Effector CD4-positive, alpha-beta T cell (primary cell): ENCODE measurements at places on chromosomes 6 and 20.

DNA sequence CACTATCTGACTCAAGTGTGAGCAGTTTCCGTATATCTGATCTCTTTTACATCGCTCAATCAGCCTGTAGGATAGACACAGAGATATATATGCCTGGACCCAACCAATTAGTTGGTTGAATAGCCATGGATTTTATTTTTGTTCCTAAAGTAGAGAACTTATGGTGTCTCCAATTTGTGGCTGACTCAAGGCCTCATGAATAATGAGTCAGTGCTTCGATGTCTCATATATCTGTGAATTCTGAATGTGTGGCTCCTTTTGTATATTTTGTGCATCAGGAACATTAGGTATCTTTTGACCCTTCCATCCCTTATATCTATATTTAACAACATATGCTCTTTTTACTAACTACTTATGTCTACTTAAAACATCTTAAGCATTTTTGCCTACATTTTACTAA lies 64.5 kb downstream of the OR2B2 start:
- no peak for DNase-seq

GRCh38 chr6:136464874-136465273 lies 85.3 kb downstream of the MAP7 start:
- DNase-seq: no peak

DNA sequence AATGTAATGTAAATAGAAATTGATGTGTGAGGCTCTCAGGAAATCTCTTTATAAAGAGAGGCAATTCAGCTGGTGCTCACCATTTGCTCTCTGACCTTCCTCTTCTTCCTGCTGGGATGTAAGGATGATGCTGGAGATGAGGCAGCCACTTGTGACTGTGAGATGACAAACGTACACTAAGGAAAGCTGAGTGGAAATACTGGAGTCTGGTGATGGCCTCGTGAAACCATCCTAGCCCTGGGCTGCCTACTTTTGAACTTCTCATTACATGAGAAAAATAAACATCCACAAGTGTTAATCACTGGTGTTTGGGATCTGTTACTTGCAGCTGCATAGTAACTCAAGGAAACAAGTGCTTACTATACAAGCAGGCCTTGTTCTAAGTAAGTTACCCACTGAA lies 114.9 kb upstream of the NHSL1 start:
- DNase-seq: no peak

DNA sequence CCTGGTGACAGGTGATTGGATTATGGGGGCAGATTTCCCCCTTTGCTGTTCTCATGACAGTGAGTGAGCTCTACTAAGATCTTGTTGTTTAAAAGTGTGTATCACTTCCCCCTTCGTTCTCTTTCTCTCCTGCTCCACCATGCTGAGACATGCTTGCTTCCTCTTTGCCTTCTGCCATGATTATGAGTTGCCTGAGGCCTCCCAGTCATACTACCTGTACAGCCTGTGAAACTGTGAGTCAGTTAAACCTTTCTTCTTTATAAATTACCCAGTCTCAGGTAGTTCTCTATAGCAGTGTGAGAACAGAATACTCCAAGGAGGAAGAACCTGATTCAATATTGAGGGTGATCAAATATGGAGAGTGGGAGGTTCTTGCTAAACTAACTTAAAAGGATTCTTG lies 724.9 kb downstream of the DOK5 start:
- DNase-seq: no peak

DNA sequence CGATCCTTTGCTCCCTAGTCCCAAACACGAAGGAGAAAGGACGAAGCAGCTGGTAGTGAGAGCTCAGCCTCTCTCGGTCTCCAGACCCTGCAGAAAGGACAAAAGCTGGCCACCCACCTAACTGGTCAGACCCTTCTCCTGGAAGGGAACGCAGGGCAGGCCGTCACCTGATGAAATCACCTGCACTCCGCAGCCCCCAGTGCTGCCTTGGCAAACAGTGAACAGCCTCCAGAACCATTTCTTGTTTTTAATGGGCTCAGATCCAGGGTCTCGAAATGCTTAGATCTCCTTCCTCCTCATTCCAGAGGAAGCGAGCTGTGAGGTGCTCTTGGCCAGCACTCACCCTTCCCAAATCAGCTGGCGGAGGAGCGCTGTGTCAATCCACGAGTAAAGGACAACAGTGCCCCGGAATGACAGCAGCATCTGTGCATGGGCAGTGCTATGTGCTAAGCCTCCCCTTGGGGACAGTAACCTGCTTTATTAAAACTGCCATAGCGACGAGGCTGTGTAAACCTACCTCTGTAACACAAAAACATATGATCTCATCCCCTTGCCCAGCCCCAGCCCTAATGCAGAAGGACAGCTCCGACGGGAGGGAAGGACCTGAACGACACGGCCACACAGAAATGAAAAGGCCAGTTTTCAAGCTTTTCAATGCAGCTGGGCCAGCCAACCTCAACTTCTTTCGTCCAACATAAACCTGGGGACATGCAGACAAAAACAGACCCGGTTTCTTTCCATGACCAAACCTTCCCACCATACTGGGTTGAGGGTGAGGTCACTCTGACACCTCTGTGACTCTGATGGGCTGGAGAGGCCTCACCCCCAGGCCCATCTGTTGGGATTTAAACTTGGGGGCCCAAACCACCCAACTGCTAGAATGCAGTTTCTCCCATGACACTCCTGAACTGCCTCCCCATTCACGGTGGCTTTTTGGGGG lies 43.3 kb downstream of the SULF2 start:
- no peak for DNase-seq

DNA sequence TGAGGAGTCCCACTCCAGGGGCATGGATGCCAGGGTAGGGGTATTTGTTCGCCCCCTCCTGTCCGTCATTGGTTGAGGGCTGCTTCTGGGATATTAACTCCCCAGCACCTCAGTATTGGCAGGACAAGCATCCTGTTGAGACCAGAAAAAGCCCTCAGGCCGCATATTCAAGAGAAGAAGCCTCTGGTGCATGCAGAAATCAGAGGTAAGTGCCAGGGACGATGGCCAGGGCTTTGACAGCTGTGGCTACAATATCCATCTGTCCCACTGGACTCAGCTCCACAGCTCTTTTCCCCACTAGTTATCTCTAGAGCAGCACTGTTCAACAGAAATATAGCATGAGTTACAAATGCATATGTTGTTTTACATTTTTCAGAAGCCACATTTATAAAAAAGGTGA lies 651.3 kb downstream of the KIF16B start:
- no peak for DNase-seq

- no peak for DNase-seq
Observed at GRCh38 chr20:57584768-57585461, 24.0 kb downstream of the PCK1 start.

GRCh38 chr20:12575352-12576095 lies 433.2 kb upstream of the SPTLC3 start:
- no peak for DNase-seq

GRCh38 chr6:127110712-127111111 lies 7.8 kb upstream of the RSPO3 start:
- DNase-seq: no peak

DNA sequence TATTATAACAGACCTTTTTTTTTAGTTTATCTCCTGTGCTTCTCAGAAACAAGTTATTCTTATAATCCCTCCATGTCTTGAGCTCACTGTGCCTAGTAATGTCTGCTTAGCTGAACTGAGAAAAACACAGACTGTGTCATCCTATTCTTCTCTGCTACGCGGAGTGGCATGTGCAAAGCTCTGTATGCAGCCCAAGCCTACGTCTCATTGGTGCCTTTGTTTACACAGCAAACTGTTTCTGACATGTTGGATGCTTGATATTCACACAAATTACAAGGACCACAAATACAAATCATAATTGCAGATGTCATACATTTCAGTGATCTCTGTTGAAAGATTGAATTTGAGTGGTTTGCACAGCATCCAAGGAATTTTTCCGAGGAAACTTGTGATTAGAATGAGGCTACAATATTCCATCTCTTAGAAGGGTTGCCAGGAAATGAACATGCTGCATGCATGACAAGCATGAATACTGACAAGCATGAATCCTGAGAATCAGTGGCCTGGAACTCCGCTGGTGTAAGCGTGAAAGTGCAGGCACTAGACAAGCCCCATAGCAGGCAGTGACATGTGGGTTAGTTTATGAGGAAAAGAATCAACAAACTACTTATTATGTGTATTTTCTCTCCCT lies 128.4 kb upstream of the SGK1 start:
- no peak for DNase-seq

- DNase-seq: no peak
Observed at GRCh38 chr20:39019805-39020325, 57.7 kb downstream of the DHX35 start.

DNA sequence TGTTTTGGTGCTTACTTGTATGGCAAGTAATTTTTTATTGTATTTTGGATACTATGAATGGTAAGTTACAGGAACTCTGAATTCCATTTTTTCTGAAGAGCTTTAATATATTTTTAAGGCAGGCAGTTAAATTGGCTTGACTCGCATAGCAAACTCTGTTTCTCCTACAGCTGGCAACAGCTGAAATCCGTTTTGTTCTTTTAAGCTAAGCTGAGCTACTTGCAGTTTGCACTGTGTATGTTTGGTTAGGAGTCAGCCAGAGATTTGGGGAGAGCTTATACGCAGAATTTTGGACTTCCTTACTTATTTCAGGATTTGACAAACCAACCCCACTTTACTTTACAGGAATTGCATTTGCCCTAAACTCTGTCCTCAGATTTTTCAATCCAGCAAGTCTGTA lies 179.1 kb downstream of the COL19A1 start:
- DNase-seq: no peak

DNA sequence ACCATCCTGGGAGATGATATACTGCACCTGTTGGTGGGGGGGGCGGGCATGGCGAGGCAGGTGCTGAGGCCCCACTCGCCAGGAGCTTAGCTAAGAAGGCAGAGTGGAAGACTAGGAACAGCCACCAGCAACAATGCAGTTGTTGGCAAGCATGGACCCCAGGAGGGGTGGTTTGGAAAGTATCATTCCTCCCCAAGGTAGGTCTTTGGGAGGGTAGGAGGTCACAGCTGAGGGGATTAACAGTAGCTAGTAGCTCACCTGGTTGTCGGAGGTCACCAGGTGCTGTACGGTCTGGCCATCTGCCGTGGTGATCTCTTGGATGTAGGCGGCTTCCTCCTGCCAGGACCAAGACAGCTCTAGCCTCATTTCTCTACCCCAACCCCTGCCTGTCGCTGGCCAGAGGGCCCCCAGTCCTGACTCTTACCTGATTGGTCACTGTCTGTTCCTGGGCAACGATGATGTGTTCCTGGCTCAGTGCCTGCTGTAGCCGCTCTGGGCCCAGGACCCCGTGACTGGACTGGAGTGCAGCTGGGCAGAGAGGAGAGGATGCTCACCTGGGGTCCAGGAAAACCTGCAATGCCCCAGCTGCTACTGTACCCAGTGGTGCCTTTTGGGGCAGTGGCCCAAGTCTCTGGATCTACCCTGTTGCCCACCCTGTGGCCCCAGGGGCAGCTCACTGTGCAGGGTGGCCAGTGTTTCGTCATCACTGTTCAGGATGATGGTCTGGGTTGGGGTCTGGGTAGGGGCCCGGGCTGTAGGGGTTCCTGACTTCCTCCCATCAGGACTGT lies 15.3 kb downstream of the PCIF1 start:
- DNase-seq: no peak

DNA sequence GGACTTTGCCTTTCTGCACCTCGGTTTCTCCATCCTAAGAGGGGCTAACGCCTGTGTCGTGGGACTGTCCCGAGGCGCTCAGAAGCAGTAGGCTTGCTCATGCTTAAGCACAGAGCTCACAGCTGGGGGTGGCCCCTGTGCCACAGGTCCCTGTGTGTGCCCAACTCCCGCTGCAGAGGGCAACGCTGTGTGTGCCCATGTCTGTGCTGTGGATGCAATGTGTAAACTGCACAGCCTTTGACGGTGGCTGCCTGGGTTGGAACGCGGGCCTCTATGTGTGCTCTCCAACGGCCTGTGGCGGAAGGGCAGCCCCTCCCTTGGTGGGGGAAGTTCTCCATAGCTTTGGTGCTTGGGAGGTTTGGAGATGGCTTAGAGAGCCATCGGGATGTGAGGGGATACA lies 10.7 kb upstream of the GATA5 start:
- DNase-seq: no peak

DNA sequence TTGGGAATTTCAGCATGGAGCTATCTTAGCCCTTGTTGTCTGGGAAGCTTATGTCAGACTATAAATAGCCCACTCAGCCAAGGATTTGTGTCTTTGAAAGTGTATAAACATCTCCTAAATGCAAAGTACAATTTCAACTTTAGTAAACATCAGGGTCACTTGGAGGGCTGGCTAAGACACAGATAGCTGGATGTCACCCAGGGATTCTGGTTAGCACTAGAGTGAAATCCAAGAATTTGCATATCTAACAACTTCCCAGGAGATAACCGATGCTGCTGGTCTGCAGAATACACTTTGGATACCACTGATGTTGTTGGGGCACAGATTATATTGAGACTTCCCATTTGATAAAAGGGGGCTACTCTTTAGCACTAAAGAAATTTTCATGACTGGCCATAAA lies 130.9 kb downstream of the PAX1 start:
- no peak for DNase-seq

- peak; percentile 11 for DNase-seq
Observed at GRCh38 chr6:163415620-163416556, 1.4 kb downstream of the QKI start.

GRCh38 chr6:44128020-44128917 lies 915 bp downstream of the TMEM63B start:
- DNase-seq: no peak

- no peak for DNase-seq
Observed at GRCh38 chr20:57553376-57554018, 7.4 kb upstream of the PCK1 start.

DNA sequence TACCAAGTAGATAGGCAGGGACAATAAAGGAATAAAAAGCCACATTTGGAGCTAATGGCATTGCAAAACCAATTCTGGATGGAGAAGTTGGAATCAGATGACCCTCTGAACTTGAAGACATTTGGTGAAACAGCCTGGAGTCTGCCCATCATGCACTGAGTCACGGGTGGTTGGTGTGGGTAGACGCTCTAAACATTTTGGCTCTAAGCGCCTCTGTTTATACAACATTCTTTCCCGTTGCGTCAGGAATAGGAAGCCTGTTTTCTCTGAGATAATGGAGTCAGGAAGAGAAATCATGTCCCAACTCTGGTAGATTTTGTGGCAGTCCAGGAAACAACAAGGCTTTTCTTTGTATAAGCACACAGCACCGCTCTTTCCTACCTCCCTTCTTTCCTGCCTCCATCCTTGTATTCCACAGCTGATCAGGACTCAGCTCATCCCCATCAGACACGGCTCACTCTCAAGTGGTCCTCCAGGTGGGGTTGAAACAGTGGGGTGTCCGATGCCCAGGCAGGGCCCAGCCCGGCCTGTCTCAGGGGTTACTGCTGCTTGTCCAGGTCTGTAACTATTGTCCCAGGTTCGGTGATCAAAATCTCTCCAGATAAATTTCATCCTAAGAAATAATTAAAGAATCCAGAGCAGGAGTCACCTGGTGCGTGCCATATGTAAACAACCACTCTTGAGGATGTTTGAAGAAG lies 12.1 kb upstream of the RAMACL start:
- no peak for DNase-seq

DNA sequence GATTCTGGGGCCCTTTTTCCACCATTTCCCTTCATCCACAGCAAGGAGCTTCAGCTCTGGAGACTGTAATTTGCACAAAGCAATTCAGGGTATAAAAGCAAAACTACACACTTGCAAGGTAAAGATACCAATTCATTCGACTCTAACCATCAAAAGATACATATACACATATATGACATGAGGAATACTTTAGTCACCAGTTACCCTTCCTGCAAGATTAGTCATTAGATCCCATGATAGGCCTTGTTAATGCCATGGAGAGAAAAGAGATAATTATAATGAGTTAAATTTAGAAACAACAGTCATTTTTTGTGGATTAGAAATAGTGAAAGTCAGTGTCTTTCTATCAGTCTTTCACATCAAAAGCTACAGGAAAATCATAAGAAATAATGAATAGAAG lies 204.2 kb downstream of the KCNQ5 start:
- DNase-seq: no peak

GRCh38 chr20:63966944-63967322 lies 2.8 kb downstream of the ZNF512B start:
- DNase-seq: no peak
